Activated CD8-positive, alpha-beta memory T cell treated with anti-CD3 and anti-CD28 coated beads for 4 hours (primary cell): ENCODE measurements at places on chromosomes 6 and 20.

GRCh38 chr6:149249370-149250357 lies 67.8 kb upstream of the TAB2 start:
- DNase-seq = no peak

DNA sequence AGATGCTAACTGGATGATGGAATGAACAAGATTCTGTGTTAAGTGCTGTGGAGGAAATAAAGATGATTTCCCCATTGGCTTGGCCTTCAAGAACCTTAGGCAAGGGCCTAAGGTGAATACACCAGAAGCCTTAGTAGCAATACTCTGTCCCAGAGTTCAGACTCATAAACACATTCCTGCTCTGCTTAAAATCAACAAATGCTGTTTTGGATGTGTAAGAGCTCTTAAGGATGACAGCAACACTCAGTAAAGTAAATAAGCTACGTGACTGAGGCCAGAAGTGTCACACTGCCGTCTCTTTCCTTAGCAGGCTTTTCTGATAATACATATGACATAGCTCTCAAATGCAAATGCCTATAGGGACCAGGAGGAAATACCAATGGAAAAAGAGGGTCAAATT lies 90.6 kb downstream of the EYA2 start:
- no peak for DNase-seq

- DNase-seq = no peak
Measured at GRCh38 chr6:40347571-40348011, 239.6 kb downstream of the LRFN2 start.

GRCh38 chr20:8909596-8909995 lies 159.3 kb upstream of the PLCB4 start:
- no peak for DNase-seq

GRCh38 chr20:58051367-58051766 lies 177.1 kb downstream of the ANKRD60 start:
- DNase-seq = no peak

GRCh38 chr20:14957402-14957801 lies 620.0 kb upstream of the FLRT3 start:
- DNase-seq = no peak

DNA sequence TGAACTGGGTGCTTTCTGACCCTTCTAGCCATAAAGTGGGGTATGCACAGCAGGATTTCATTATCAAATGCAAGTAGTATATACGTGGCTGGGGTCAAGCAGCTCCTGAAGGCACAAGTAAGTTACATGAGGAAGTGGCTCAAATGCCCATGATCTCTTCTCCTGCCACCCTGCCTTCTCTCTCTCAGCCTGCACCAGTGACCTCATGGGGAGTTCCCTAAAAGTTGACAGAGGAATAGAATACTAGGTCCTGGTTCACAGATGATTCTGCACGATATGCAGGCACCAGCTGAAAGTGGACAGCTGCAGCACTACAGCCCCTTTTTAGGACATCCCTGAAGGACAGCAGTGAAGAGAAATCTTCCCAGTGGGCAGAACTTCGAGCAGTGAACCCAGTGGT lies 282.0 kb downstream of the BCKDHB start:
- DNase-seq = no peak

DNA sequence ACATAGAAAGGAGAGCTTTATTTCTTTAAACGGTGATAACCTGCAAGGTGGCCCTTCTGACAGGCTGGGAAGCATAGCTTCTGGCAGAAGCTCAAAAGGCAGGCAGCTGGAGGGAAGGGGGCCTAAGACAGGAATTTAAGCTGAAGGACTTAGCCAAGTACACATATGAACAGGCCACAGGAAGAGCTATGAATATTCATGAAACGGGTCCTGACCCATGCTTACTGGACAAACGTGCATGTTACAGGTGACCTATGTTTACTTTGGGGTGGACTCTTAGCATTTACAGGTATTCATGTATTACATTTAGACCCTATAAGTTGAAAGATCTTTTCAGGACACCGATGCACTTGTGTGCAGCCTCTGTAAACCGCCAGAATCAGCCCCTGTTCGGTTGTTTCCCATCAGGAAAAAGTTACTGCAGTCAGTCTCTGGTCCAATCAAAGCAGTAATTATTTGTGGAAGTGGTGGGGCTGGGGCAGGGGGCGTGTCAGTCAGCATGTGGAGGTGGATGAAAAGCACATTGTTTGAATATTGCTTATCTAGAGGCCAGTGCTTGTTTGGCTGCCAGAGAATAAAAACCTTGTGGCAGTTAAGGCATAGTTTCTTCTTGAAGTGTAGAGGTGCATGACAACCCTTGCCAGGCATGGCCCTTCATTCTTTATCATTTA lies 2.9 kb upstream of the GZF1 start:
- no peak for DNase-seq

- no peak for DNase-seq
Measured at GRCh38 chr6:79170431-79170830, 64.1 kb downstream of the HMGN3 start.

DNA sequence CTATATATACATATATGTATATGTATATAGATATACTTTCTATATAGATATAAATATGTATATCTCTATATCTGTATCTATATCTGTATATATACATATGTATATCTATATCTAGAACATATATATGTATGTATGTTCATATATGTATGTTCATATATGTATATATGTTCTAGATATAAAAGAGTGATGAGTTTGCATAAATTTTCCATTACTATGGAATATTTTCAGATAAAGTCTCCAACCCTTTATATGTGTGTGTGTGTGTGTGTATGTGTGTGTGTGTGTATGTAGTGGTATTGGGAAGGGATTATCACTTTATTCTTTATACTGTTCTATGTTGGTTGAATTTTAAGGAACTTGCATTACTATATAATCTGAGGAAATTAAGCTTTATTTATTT lies 33.3 kb downstream of the SYNE1 start:
- no peak for DNase-seq

DNA sequence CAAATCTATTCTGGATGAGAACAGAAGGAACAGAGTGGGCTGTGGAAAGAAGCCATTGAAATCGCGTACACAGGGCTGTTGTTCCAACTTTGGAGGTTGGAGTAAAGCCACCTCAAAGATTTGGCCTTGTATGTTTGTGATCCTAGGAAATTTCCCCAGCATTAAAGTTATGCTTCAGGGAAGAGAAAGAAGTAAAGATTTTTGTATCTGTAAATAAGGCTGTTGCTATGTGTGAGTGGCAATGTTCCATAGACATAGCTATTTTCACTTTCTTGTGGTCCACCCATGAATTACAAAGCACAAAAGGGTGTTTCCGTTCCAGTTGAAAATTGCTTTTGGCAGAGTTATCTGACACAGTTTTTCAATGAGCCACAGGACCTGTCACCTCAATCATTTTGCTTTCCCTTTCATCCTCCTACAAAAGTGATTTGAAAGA lies 321.3 kb downstream of the TFAP2B start:
- DNase-seq = no peak

- DNase-seq = no peak
Measured at GRCh38 chr6:44415449-44415848, 27.9 kb downstream of the CDC5L start.

GRCh38 chr20:44457016-44457415 lies 18.7 kb upstream of the TTPAL start:
- no peak for DNase-seq

- no peak for DNase-seq
Measured at GRCh38 chr6:89184344-89184743, 32.8 kb downstream of the GABRR1 start.

GRCh38 chr6:38572186-38572813 lies 67.4 kb downstream of the BTBD9 start:
- no peak for DNase-seq
